ENCODE measurements at places on chromosomes 7 and 10.

GRCh38 chr7:41599760-41600159 is 103.1 kb downstream of the INHBA start:
- no peak for DNase-seq

DNA sequence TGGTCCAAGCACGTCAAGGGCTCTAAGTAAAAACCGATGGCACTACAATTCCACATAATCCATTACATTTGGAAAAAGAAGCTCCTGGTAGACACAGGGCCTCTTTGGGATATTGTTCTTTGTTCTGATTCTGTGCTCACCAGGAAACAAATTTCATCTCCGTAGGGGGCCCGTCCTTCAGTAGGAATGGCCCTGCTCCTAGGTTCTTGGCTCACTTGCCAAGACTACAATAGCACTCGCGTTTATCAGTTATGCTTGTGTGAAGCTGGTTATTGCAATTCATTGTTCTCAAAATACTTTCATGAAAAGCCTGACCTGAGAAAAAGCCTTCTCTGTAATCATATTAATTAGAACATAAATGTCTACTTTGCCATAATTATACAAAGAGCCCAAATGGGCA is 10.3 kb upstream of the ZC3HAV1L start:
- DNase-seq, result no peak

DNA sequence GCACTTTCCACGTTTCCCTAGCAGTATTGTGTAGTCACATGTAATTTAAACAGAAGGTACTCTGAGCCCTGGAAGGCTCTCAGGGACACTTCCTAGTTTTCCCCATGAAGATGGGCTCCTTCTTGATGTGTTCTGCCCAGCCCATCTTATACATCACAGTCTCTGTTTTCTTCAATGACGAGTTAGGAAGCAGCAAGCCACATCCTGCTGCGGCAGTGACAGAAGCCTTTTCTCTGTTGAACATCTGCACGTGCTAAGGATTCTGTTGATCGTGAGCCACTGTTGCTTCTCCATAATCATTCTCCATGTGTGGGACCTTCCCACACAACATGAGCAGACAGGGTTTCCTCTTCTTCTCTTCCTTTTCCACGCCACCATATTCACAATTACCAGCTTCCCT is 298.0 kb upstream of the IMMP2L start:
- DNase-seq, result no peak

- DNase-seq, result no peak
Measured at GRCh38 chr10:77689339-77689738, 51.7 kb upstream of the KCNMA1 start.

- DNase-seq, result no peak
Measured at GRCh38 chr10:122239578-122240257, 31.4 kb upstream of the BTBD16 start.

- no peak for DNase-seq
Measured at GRCh38 chr10:97782455-97783228, 10.8 kb upstream of the SFRP5 start.

DNA sequence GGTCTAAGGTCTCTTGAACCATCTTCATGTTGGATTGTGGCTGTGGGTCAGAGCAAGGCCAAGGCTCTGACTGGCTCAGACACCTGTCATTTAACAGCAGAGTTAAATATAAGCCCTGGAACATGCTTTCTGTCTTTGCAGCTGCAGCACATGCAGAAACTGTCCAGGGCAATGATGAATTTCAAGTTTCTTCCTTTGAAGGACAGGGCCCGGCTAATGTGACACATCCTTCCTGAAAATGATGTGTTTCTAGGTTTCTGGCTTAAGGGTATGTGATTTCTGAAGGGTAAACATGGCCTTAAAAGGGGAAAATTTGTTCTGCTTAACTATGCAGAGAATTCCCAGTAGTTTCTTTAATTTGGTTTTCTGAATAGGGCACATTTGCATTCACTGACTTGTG is 34.0 kb upstream of the SLC35B4 start:
- no peak for DNase-seq

GRCh38 chr7:132152131-132152889 is 424.0 kb downstream of the PLXNA4 start:
- no peak for DNase-seq

DNA sequence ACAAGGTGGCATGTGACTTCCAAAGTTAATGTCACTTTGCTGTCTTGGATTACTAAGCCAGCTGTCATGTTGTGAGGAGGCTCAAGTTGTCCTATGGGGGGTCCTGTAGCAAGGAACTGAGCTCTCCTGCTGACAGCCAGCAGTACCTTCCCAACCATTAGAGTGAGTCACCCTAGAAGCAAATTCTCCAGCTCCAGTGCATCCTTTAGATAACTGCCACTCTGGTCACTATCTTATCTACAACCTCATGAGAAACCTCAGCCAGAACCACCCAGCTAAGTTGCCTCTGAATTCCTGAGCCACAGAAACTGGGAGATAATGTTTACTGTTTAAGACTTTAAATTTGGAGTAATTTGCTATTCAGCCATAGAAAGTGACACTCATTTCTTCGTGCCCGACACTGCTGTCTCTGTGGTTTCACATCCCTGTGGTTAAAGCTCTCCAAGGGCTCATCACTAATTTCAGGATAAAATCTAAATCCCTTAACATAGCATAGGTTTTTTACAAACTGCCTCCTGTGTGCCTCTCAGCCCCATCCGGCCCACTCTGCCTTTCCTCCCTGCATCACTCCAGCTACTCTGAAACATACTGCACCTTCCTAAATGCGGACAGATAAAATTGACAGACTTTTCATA is 83.5 kb downstream of the PRR15 start:
- DNase-seq, result no peak

- DNase-seq, result no peak
Measured at GRCh38 chr7:92781117-92781720, 55.2 kb downstream of the CDK6 start.

- DNase-seq, result no peak
Measured at GRCh38 chr10:50387007-50387731, 135.9 kb upstream of the ASAH2 start.

Measured in activated T-helper 1 cell treated with anti-CD3 and anti-CD28 coated beads, Interleukin-2, amount 50 U/mL, for 16 hours (primary cell).